OCI-M1 (cell line): ENCODE measurements at places on chromosomes 4 and X.

GRCh38 chr4:15232366-15233263 is 195.2 kb upstream of the C1QTNF7 start:
- no peak for DNase-seq

GRCh38 chr4:7777017-7777710 is 162.5 kb downstream of the AFAP1 start:
- DNase-seq = no peak

DNA sequence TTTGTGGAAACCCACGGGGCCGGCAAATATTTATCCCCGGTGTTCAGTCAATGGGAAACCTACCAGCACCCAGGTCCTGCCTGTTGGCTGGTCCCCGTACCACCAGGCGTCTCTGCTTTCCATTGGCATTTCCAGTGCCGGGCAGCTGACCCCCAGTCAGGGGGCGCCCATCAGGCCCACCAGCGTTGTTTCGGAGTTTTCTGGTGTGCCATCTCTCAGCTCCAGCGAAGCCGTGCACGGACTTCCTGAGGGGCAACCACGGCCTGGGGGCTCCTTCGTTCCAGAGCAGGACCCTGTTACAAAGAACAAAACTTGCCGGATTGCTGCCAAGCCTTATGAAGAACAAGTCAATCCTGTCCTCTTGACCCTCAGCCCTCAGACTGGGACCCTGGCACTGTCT is 32.7 kb downstream of the BCORL1 start:
- DNase-seq = no peak

DNA sequence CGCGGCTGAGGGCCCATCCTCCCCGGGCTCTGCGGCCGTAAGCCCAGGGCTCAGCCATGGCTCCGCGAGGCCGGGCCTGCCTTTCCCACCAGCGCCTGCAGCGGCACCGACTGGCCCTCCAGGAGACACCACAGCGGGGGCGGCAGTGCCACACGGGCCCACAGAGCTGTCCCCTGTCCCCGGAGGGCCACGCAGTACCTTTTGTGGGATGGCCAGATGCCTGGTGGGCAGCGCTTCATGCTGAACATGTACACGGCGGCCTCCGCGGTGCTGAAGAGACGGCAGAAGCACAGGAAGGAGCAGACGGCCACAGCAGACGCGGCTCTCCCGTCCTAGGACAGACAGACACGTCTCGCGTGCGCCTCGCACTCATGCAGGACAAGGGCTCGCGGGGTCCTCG is 50.4 kb downstream of the GAK start:
- DNase-seq = no peak

- no peak for DNase-seq
Measured at GRCh38 chr4:188021548-188022249, 26.1 kb downstream of the ZFP42 start.
